Brain (organoid and tissue), 16 donors: ENCODE measurements at places on chromosomes 12 and 14.

DNA sequence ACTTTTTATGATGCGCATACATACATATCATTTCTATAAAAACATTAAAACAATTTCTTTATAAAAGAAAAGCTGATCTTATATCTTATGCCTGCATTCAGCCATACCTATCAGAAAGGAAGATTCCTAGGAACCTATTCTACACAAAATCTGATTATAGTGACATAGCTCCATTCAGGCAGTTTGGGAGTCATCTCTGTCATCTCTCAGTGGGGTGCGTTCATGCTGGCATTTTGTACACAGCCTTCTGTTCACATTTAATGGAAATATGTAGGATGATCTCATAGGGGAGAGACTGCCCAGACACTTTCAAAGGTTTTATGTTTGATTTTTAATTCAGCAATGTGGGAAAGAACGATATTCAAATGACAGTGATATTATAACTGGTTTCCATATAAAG, 52.9 kb downstream of the ATL1 start:
- no peak for DNase-seq

GRCh38 chr12:3632256-3632655, 120.7 kb downstream of the CRACR2A start:
- no peak for DNase-seq

DNA sequence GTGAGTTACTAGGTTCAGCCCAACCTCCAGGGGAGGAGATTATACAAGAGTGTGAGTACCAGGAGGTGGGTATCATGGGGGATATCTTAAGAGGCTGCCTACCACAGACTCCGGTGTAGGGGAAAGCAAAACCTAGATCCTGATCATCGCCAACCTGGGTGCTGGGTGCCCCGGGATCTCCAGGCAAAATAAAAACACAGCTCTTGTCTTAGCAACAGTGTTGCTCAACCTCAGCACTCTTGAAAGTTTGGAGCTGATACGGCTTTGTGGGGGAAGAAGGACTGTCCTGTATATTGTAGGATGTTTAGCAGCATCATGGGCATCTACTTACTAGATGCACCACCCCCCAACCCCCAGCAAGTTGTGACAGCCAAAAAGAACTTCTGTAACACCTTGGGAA, 74.5 kb downstream of the CCDC60 start:
- DNase-seq, result no peak

DNA sequence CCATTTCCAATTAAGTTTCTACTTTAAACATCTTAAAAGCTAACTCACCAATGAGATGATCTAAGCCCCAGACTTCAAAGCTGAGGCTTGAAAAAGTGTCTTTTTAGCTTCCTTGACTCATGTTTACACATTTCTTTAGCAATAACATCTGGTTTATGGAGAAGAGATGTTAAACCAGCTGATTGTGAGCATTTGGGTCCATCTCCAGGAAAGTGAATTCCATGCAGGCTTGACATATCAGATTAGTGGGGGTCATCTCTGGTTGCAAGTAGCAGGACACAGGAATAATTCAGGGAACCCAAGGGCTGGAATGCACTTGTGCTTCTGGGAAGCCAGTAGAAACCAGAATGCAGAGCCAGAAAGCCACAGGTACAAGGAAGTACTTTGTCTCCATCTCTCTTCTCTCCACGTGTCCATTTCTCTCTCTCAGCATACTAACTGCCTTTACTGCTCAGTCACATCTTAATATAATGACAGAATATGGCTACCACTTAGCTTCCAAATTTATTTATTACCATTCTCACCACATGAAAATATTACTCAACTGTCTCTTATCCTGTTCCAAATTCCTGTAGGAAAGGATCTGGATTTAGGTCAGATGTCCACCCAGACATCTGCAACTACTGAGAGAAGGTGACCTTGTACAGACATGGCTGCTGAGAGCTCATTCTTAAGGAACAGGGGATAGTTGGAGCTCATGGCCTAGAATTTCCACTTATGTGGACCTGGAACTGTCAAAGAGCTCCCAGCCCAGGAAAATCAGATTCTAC, 104.4 kb downstream of the SCN8A start:
- DNase-seq, result no peak

DNA sequence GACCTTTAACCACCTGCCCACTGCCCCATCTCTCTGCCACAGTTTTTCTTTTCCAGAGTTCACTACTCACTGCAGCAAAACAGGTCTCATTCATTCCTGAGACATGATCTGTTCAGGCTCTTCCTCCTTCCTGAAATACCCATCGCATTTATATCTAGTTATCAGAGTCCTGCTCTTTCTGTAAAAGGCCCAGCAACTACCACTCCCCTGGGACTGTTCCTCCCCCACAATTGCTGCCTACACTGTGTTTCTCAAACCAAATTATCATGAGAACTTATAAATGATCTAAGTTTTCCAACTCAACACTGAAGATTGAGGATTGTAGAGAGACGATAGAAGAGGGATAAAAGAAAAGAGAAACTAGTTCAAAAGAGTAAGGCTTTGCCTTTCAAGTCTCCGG, 40.8 kb upstream of the EPS8 start:
- DNase-seq, result no peak

- no peak for DNase-seq
Measured at GRCh38 chr12:110005319-110005973, 6.2 kb downstream of the ANKRD13A start.
